ENCODE measurements at places on chromosomes 1 and 21.

DNA sequence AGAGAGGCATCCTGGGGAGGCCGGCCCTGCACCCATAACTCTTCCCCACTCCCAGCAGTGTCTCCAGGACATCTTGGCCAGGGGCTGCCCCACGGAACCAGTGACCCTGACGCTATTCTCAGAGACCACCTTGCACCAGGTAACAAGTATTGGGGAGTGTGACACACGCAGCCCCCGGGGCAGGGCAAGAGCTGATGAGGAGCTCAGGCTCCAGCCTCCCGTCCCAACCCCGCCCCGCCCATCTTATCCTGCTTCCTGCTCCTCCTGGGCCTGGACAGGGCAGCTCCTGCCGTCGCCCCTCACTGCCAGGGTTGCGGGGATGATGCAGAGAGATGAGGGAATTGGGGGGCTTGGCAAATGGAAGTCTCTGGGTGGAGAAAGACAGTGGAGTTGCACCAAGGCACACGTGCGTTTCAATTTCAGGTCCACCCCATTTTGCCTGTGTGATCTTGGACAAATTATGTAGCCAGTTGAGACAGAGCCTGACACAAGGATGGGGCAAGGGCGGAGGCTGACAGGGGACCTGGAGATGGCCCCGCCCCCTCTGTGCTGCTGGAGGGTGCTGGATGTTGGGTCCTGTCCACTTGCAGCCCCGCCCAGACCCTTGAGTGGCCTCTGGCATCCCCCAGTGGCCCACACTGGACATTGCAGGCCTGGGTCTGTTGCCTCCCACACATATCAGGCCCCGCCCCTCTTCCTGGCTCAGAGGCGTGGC is 10.7 kb downstream of the CLCNKA start:
- peak; percentile 81 for DNase-seq

GRCh38 chr1:147721716-147722115 is 38.7 kb downstream of the GJA5 start:
- DNase-seq: no peak

DNA sequence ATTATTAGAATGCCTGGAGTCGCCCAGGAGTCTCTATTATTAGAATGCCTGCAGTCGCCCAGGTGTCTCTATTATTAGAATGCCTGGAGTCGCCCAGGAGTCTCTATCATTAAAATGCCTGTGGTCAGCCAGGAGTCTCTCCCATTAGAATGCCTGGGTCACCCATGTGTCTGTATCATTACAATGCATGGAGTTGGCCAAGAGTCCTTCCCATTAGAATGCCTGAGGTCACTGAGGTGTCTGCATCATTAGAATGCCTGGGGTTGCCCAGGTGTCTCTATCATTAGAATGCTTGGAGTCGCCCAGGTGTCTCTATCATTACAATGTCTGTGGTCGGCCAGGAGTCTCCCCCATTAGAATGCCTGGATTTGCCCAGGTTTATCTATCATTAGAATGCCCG is 66.9 kb downstream of the RNF187 start:
- no peak for DNase-seq

DNA sequence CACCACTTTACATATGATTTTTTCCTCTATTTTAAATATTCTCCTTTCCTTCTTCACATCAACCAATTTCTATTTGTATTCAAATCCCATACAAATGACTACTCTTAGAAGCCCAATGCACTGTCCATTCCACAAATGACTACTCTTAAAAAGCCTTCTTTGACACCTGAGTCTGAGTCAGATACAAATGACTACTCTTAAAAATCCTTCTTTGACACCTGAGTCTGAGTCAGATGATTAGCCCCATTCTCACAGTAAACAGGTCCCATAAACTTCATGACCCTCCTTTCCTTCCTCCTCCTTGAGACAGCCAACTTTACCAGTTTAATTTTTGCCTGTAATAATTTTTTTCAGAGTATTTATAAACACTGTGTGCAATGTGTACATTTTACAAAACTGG is 231.3 kb upstream of the USP25 start:
- DNase-seq: no peak

DNA sequence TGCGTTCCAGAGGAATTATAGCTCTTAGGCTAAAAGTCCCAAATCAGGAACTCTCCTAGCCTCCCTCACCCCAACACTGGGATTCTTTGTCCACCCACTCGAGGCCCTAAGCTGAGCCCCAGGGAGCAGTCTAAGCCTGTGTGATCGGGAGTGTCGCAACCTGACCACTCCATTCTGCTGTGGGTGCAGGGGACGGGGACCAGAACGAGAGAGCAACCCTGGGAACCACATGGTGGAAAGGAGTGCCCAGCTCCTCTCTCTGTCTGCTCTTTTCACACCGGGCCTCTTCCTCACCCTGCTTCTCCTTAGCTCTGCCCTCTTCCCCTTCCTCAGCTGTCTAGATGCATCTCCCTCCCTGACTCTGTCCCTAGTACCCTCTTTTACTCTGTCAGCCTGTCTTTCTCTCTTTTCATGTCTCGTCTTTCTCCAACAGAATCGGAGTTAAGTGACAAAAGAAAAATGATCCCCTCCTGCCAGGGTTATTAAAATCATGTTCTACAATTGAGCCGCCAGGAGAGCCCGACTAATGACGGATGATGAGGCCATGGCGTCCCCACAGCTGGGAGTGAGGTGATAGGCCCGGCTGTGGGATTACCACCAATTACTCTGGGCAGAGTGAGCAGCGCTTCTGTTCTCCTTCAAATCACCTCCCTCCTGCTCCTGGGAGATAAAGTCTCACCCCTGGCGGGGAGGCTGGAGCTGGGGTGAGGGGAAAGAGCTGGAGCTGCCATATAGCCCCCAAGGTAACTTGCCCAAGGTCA is 34.5 kb upstream of the CSF3R start:
- DNase-seq: no peak

- DNase-seq: peak; percentile 15
These were observed 524 bp downstream of the COPA start for GRCh38 chr1:160342526-160342925.
